ENCODE measurements at places on chromosomes 11 and 22. TPM values are rescaled to one million over a fixed set of nuclear protein-coding genes. Genes with fewer than 3 reads are reported as not detected.

Gene MPST
- total RNA-seq, result 113 TPM

Gene ZNF280A
- total RNA-seq, result not detected

Gene NAP1L4
- total RNA-seq, result 54.5 TPM

Gene SEPTIN3
- total RNA-seq, result not detected

Gene NNMT
- 1,040 TPM for total RNA-seq

Gene HPX
- total RNA-seq, result 16.8 TPM

- DNase-seq, result no peak
Observed at GRCh38 chr11:56333156-56333555, 12.7 kb upstream of the OR8K1 start.

DNA sequence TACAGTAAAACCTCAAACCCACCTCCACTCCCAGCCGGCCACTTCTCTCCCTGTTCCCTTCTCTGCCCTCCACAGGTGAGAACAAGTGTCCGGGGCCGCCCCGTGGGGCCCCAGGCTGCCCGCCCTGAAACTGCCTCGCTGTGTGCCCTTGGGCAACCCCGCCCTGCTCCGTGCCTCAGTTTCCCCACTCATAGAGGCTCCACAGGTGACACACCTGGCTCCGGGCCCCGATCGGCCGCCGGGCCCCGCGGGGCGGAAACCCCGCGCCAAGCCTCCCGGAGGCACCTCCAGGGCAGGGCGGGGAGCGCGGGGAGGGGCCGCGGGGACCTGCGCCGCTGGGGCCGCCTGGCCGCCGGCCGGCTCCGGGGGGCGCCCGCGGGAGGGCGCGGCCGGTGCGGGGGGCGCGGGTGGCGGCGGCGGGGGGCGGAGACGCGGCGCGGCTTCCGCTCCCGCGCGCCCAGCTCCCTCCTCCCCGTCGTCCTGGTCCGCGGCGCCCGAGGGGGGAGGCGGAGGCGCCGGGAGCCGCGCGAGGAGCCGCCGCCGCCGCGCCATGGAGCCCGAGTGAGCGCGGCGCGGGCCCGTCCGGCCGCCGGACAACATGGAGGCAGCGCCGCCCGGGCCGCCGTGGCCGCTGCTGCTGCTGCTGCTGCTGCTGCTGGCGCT is at the start of gene LRP5:
TSS of gene LRP5 (plus strand) at position 475 of the 663 bp plus-strand sequence. CDS start at position 599, 124 bp downstream.
- no peak for DNase-seq

GRCh38 chr11:120147094-120147949 is 9.4 kb upstream of the TRIM29 start:
- DNase-seq, result no peak

DNA sequence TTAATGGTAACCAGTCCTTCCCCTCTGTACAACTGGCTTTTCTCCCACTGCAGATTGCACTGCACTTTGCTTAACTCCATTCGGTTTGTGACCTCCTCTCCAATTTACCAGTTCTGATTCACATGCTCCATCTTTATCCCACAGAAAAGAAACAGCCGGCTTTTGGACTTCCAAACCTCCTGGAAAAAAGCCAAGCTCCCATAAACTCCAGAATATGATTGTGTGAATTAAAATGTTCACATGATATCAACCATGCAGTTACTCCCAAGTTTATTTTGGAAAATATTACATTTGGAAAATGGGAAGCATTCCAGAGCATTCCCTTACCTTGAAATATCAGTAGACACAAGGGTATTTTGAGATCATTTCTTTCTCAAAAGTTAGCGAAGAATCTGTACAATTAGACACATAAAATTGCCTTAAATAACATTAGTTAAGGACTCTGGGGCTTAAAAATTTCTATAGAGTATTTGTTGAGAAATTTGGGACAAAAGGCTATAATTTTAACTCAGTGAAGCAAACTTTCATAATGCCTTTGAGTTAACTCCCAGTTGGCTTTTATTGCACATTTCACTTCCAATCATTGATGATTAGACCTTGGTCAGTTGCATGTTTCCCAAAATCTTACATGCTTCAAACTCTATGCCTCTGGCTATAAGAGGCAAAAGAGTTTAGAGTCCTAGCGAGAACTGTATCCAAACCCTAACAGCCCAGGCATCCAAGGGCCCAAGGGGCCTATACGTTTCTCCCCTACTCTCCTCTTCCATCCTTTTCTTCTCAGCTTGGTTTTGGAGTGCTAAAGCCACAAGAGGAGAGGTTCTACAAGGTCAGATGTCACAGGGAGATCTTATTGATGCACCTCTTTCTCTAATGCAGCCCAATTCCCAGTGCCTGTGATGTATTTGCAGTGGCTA is 23.6 kb upstream of the TMEM135 start:
- DNase-seq, result no peak

GRCh38 chr11:102637731-102638130 is 12.6 kb upstream of the MMP20 start:
- DNase-seq, result no peak

DNA sequence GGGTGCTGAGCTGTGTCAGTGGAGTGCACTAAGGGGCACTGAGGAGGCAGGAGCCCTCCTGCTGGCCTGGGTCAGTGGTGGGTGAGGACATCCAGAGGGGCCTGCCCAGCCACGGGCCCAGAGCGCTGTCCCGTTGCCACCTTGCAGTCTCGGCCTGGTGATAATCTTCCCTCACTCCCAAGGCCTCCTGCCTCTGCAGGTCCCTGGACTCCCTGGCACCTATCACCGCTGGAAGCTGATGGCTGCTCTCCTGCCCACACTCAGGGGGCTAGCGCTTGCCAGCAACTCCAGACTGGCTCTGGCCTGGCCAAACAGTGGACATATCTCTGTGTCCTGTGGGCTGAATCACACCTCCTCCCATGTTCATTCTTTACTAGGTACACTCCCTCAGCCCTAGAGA is 86.5 kb upstream of the PITPNB start:
- DNase-seq, result no peak

- no peak for DNase-seq
Observed at GRCh38 chr11:23227078-23227445, 366.8 kb upstream of the CCDC179 start.

DNA sequence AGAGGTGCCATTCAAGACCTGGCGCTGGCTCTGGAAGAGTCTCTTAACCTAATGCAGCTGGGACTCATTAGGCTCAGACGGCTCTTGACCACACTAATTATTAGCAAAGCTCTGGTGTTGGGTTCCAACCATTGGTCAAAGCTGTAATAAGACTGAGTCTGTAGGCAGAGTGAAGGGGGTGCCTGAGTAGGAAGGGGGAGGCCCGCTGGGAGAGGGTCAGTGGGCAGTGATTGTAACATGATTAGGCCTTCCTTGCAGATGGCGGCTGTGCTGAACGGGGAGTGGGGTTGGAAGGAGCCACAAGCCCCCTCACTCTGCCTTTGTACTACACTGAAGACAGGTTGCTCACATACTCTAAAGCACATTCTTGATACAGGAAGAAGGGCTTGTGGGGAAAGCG is 5.2 kb downstream of the SRPRA start:
- no peak for DNase-seq

DNA sequence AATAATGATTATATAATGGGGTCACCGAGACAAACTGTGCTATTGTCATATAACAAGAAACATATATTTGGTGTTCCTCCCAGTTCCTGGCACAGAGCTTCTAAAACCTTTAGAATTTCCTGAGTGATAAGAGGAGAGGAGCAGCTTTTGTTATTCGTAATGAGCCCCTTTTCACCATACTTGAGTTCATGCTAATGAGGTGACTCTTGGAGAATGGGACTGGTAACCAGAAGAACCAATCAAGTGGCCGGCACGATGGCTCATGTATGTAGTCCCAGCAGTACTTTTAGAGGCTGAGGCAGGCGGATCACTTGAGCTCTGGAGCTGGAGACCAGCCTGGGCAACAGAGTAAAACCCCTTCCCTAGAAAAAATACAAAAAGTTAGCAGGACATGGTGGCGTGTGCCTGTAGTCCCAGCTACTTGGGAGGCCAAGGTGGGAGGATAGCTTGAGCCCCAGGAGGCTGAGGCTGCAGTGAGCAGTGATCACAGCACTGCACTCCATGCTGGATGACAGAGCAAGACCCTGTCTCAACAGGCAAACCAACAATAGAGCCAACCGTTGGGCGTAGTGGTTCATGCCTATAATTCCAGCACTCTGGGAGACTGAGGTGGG is 62.7 kb upstream of the FTH1 start:
- DNase-seq, result no peak

DNA sequence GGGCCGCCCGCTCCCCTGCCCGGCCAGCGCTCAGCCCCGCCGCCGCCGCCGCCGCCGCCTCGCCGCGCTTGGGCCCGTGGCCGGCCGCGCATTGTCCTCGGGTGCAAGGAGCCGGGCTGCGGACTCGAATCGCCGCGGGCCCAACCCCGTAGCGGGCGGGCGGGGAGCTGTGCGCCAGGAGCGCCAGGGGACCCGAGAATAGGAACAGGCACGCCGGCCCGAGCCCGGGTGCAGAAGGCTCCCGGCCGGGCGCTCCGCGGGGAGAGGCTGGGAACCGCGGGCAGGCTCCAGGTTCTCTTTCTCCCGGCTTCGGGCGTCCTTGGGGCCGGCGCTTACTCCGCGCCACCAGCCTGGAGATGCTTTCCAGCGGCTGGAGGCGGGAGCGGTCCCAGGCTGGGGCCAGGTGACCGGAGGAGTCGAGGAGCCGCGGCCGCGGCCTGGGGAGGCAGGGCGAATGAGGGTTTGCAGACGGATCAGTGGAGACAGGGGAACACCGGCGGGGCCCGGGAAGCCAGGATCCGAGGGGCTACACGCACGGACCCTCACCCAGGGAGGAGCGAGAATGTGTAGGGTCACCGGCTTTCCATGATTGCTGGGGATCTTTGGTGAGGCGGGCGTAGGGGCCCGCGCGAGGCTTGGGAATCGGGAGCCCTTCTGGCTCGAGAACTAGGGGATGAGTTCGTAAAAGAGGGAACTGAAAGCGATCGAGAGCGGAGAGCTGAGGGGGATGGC is 726 bp downstream of the PKNOX2 start:
- DNase-seq, result peak; percentile 65

GRCh38 chr11:68206211-68206610 is 6.9 kb downstream of the KMT5B start:
- no peak for DNase-seq

- no peak for DNase-seq
Observed at GRCh38 chr11:64852804-64853509, 8.5 kb upstream of the CDC42BPG start.

DNA sequence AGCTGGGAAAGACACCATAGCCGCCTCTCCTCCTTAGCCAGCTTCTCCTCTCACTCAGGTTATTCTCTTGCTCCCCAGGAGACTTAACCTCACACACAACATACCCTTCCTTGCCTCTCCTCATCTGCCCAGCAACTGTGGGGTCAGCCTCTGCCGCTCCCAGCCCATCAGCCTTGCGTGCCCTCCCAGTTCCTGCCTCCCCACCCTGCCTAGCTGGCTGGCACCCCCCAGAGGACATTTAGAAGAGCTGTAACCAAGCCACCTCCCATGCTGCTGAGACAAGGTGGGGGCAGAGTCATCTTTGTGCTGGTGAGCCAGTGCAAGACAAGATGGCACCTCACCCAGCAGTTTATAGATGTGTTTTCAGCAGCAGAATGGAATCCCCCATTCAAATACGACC is 38.2 kb downstream of the TOM1 start:
- DNase-seq, result no peak

DNA sequence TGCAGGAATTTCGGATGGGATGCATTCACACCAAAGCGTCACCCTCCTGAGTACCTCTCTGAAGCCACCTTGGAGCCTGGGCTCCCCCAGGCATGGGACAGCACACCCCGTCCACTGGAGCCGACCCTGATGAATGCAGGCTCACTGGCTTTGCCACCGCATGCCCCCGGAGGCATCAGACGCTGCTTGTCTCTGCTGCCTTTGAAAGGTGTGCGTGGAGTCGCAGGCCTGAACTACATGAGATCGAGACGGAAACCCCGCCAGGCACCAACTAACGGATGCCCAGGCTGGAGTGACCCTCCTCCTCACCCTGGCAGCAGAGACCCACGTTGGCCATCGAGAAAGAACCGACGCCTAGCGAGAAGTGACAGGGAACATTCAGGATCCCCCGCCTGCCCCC is 22.5 kb downstream of the KRTAP5-5 start:
- no peak for DNase-seq

DNA sequence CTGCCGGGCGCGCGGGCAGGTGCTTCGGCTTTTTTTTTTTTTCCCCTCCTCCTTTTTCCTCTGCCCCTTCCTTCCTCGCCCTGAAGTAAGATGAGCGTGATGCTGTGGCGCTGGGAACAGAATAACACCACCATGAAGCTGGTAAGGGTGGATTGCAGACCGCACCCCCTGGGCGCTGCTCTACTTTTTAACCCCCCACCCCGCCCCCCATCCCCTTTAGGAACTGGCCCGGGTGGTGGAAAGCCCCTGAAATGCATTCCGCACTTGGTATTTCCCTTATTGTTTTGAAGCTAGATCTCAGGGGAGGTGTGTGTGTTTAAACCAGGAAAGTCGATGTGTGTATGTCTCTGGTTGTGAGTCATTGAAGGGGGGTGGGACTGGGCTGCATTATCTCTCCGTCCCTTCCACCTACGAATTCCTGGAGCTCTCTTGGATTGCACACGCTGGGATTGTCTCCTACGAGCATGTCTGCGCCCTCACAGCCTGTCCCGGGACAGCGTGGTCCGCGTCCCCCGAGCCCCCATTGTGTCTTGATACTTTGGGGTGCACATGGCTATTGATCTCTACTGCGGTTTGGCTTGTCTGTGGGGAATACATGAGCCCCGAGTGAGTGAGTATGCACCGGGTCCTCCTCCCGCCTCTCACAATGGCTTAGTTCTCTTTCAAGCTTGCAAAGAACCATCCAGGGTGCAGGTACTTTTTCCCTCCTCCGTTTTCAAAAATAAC is 64.9 kb downstream of the NAV2 start:
- no peak for DNase-seq

GRCh38 chr22:29331213-29331612 is 15.7 kb upstream of the RASL10A start:
- no peak for DNase-seq

GRCh38 chr11:1628506-1629325 is 859 bp upstream of the KRTAP5-5 start:
- no peak for DNase-seq

- DNase-seq, result no peak
Observed at GRCh38 chr11:14229472-14229871, 129.5 kb downstream of the RRAS2 start.

DNA sequence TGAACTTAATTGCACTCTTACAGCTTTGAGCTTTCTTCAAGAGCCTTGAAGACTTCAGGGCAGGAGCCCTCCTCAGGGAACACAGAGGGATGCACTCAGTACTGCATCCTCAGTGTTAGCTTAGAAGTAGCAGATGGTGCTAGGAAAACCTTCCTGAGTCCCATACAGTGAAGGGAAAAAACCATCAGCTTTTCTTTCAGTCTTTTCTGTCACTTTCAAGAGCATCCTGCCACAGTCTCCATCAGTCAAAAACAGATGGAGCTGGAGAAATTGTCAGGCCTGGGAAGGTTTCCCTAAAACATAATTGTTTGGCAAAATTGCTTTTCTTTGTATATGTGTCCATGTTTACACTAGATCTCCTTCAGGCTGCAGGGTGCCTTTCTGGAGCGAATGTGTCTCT is 384.1 kb downstream of the NELL1 start:
- no peak for DNase-seq

DNA sequence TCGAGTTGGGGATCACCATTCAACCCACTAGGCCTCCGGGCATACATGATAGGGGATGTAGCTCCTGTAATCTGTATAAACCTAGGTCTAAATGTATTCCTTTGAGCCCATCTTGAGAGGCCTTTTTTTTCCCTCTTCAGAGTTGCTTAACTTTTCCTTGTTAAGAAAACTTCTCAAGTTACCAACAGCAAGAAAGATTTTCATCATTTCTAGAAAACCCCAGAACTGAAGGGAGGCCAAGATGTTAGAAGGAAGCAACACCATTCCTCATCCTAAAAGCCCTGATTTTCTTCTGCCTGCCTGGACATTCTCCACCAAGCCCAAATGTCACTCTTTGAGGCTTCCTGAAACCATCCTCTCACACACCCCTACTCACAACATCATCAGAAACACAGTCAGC is 79.4 kb downstream of the TMPRSS5 start:
- no peak for DNase-seq

Measured in ascending aorta (tissue), 2 donors.